ENCODE measurements at places on chromosomes 1 and 21.
A peak's percentile ranks its signal among the peaks of the same experiment; 100 is the strongest.

DNA sequence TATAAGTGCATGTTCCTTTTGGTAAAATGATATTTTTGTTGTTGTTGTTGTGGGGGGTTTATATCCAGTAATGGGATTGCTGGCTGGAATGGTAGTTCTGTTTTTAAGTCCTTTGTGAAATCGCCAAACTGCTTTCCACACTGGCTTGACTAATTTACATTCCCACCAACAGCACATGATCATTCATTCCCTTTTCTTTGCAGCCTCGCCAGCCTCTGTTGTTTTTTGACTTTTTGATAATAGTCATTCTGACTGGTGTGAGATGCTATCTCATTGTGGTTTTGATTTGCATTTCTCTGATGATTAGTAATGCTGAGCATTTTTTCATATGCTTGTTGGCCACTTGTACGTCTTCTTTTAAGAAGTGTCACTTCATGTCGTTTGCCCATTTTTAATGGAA, 188.5 kb upstream of the CHRM3 start:
- no peak for DNase-seq

GRCh38 chr1:237953238-237953637, 62.5 kb upstream of the ZP4 start:
- no peak for DNase-seq

GRCh38 chr1:198373376-198373775, 167.1 kb downstream of the ATP6V1G3 start:
- DNase-seq: no peak

DNA sequence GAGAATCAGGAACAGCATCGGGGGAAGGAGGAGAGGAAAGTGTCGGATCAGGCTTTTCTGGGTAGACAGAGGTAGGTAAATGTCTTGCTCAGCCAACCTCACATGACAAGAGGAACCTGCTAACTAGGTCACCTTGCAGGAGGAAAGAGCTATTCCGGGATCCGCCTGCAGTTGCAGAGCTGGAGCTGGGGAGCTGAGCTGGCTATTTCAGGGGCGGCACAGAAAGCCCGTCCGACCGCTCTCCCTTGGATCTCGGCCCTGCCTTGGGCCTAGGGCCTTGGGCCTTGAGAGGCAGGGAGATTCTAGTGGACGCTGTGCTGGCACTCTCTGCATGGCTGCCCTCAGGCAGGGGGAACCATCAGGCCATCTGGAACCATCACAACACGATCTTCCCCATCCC, 56.5 kb upstream of the CTPS1 start:
- DNase-seq: no peak

- no peak for DNase-seq
These were observed 402 bp downstream of the PLEKHG5 start for GRCh38 chr1:6491081-6491449.

DNA sequence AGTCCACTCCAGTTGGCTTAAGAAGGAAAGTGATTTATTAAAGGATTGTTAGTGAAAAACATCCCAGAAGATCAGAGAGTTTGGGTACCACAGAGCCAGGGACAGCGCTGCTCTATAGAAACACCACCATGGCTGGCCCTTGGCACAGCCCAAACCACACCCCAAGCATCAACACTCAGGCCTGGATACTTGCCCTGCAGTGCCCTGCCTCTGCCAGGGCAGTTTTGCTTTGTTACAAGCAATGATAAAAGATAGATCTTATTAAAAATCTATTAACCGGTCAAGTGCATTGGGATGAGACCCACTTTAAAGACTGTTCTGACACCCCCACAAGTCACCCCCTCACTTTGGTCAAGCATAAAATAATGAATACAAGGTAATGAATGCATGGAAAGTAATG, 56.6 kb downstream of the KIF21B start:
- no peak for DNase-seq

DNA sequence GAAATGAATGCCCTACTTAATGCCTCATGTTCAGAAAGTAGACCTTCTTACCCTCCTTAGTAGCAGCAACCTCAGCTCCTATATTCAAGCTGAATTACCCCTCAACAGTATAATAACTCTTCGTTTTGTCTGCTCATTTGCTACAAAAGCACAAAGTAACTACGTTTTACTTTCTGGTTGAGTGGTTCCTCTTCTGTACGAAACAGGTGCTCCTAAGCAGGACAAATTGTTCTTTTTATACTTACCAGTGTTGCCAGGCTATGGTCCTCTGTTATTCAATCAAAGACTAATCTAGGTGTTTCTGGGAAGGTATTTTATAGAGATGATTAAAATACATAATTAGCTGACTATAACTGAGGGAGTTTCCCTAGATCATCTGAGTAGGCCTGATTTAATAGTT, 484.2 kb upstream of the ADAMTS5 start:
- no peak for DNase-seq

GRCh38 chr1:235112297-235113182, 16.1 kb downstream of the TOMM20 start:
- no peak for DNase-seq

GRCh38 chr1:200971428-200971903, 52.0 kb downstream of the KIF21B start:
- no peak for DNase-seq

GRCh38 chr1:237448042-237448441, 406.1 kb downstream of the RYR2 start:
- DNase-seq: no peak

GRCh38 chr1:163085041-163085903, 16.1 kb downstream of the RGS4 start:
- DNase-seq: no peak

GRCh38 chr1:232472485-232473041, 157.4 kb downstream of the SIPA1L2 start:
- no peak for DNase-seq

- no peak for DNase-seq
These were observed 35.3 kb downstream of the L1TD1 start for GRCh38 chr1:62229932-62230331.

DNA sequence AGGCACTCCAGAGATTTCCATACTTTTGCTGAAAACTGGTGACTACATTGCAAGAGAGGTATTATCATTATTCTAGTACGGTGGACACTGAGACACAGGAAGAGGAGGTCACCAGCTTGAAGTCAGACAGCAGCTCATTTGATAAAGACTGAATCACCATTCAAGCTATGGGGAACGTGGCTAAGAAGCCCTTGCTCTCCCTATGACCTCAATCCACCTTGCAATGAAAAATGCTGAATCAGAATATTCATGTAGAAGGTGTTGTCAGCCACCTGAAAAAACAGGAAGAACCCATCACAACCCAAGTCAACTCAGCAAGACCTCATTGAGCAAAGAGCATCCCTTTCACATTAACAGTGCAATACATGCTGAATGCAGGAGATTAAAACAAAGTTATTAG, 59.0 kb upstream of the FGGY start:
- DNase-seq: no peak

DNA sequence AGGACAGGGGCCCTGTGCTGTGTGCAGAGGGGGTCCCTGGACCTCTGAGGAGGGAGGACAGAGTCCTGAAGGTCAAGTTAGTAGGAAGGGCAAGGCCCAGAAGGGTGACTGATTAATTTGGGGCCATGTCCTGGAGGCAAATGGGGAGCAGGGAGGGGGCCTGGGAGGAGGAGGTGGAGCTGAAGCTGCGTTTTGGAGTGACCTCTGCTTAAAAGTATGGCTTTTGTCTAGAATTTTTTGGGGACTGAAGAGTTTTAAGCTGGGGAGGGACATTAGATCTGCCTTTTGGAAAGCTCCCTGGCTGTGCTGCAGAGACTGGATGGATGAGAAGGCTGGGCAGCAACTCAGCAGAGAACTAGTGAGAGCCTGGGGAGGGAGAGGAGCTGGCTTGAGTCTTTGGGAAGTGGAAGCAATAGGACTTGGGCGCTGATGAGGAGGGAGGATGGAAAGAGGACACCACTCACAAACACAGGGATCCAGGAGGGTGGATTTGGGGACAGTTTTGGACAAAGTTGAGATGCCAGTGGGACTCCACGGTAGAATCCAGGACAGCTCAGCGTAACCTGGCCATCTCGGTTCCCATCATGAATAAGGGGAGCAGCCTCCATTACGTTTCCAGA, 52.9 kb downstream of the ACBD3 start:
- no peak for DNase-seq

DNA sequence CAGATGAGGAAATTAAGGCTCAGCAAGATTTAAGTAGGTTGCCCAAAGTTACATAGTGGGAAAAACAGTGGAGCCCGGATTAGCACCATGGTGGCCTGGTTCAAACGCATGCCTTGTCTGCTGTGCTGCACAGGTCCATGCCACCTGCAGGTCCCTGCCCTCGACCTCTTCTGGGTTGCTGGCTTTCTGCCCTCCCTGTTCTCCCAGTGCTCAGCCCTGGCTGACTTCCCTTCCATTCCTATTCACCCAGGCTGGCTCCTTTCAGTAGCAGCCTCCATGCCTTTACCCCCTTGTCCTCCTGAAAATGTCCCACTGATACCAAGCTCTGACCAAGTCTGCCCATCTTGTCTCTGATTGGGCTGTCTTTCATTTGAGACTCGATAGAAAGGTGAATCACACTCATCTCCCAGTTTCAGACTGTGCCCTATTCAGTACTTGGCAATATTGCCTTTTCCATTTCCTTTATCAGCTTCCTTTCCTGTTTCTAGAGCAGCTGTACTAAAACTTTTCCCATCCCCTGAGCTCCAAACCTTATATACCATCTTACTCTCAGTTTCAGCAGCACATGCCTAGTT, 75.8 kb downstream of the ST3GAL3 start:
- no peak for DNase-seq

GRCh38 chr1:179168536-179168935, 60.9 kb downstream of the ABL2 start:
- no peak for DNase-seq

- DNase-seq: no peak
These were observed 24.1 kb upstream of the CHODL start for GRCh38 chr21:18220498-18220897.

GRCh38 chr1:150024156-150024555, 13.6 kb upstream of the OTUD7B start:
- no peak for DNase-seq

- DNase-seq: no peak
These were observed 21.4 kb upstream of the CPT2 start for GRCh38 chr1:53174971-53175913.

DNA sequence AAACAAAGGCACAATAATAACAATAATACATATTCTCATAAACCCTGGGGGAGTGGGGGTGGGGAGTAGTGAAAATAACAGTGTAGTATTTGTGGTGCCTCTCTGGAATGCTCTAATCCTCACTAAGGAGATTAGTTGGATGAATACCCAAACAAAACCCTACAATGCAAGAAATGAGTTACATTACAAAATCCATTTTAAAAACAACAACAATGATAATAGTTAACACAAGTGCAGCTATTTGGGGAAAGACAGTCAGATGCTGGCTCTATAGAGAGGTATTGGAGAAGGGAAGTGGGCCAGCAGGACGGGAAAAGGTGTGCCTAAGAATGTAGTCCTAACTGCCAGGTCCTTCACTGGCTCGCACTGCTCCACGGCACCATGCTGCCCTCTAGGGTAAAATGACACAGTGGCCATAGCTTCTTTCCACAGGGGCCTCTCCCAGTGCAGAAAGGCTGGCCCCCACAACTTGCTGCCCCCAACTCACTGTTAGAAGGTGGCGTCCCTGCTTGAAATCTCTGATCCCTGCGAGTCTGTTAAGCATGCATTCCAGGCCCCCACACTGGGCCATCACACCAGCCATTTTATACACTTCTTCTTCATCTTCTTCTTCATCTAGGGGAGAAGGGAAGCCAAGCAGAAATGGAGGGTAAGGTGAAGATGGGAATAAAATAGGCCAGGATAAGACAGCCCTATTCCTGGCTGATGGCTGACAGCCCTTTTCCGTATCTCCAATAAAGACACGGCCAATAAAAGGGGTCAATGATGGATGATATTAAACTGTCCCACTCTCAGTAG, 113.8 kb downstream of the UBR4 start:
- peak; percentile 28 for DNase-seq

Measured in progenitor cell of endocrine pancreas (in vitro differentiated cells).